ENCODE measurements at places on chromosomes 6 and 20.

DNA sequence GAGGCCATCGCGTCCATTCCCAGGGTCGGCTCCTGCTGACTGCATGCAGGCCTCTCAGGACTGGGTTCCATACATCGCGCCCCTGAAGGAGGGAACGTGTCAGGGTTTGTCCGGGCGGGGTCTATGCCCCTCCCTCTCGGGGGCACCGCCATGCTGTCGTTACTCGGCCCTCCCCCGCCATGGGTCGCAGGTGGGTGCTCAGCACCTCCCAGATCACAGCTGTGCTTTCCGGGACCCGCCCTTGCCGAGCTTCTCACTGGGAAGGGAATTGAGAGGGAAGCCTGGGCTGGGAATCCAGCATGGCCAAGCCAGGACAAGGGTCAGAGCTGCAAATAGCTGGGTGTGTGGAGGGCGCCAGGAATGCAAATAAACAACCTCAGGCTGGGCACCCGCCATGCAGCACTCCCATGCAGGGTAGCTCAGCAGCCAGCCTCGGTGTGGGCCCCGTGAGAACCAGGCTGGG is at the start of gene FRMD1:
Gene FRMD1, minus strand, starts transcription at position 270 of the 463 bp plus-strand sequence. Its CDS starts 118 bp downstream, at position 152.
- no peaks in the 10 kb centered on the region for H3K36me3 ChIP-seq
- H3K4me1 ChIP-seq = no peaks in the 10 kb centered on the region
- H3K4me3 ChIP-seq = no peak within 1 kb of the TSS
- H3K27me3 ChIP-seq = no peaks in the 10 kb centered on the region
- no peak for DNase-seq
- H3K27ac ChIP-seq = no peak within 1 kb of the TSS

- H3K4me1 ChIP-seq = no peaks in the 10 kb centered on the region
- no peak overlapping the region for H3K27ac ChIP-seq
- no peaks in the 10 kb centered on the region for H3K36me3 ChIP-seq
These were observed 39.4 kb upstream of the RFPL4B start for GRCh38 chr6:112307707-112308106.

- H3K27me3 ChIP-seq = peaks cover 7% of the 10 kb centered on the region
- H3K36me3 ChIP-seq = no peaks in the 10 kb centered on the region
- no peak overlapping the region for H3K27ac ChIP-seq
- H3K4me1 ChIP-seq = no peaks in the 10 kb centered on the region
These were observed 19.4 kb upstream of the FRMD1 start for GRCh38 chr6:168098431-168098861.

DNA sequence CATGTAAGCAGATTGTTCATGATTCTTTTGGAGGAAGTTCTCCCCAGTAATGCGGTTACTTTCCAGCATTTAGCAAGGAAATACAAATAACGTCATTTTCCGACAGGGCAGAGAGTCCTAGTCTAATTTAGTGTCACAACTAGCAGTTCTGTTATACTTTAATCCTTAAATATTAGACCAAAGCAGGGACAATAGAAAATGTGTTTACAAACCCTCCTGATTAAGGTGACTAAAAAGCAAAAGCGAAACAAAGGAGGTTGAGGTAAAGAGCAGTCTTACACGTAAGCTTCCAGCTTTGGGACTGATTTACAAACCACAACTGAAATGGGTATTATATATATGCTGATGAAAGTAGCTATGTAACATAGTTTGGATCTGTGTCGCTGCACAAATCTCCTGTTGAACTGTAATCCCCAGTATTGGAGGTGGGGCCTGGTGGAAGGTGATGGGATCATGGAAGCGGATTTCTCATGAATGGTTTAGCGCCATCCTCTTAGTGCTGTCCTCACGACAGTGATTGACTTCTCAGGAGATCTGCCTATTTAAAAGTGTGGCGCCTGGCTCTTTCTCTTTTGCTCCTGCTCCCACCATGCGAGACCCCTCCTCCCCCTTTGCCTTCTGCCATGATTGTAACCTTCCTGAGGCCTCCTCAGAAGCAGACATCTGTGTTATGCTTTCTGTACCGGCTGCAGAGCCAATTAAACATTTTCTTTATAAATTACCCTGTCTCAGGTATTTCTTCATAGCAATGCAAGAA is 81.9 kb downstream of the PLCB1 start:
- no peaks in the 10 kb centered on the region for H3K36me3 ChIP-seq
- H3K4me3 ChIP-seq = no peak overlapping the region
- no peaks in the 10 kb centered on the region for H3K4me1 ChIP-seq
- H3K27ac ChIP-seq = no peak overlapping the region
- no peak for DNase-seq

- H3K36me3 ChIP-seq = no peaks in the 10 kb centered on the region
- no peaks in the 10 kb centered on the region for H3K4me1 ChIP-seq
- no peak overlapping the region for H3K27ac ChIP-seq
- DNase-seq = no peak
These were observed 248.2 kb downstream of the LAMA2 start for GRCh38 chr6:129130959-129131681.

DNA sequence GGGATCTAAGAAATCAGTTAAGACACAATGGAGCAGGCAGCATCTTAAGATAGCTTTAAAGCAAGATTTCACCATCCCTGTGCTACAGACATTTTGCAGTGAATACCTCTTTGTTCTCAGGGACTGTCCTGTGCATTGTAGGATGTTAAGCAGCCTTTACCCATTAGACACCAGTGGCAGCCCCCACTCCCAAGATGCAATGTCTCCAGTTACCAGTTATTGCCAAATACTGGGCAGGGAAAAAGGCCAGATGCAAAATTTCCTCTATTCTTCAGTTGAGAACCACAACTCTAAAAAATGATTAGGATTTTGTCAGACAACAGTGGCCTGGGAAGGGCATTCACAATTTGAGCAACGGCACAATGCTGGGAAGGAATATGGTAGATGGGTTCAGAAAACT is 6.1 kb downstream of the FBXO5 start:
- H3K27ac ChIP-seq = no peak overlapping the region
- H3K4me3 ChIP-seq = no peak overlapping the region
- H3K4me1 ChIP-seq = peaks cover 2% of the 10 kb centered on the region
- H3K36me3 ChIP-seq = peaks cover 11% of the 10 kb centered on the region
- no peaks in the 10 kb centered on the region for H3K27me3 ChIP-seq
- no peak for DNase-seq

GRCh38 chr20:62303340-62304226 is 786 bp downstream of the ADRM1 start:
- peaks cover 6% of the 10 kb centered on the region for H3K4me1 ChIP-seq
- H3K27me3 ChIP-seq = no peaks in the 10 kb centered on the region
- DNase-seq = peak; percentile 44
- H3K27ac ChIP-seq = peak overlapping the region; percentile 15
- peaks cover 53% of the 10 kb centered on the region for H3K36me3 ChIP-seq
- H3K4me3 ChIP-seq = peak overlapping the region; percentile 97

DNA sequence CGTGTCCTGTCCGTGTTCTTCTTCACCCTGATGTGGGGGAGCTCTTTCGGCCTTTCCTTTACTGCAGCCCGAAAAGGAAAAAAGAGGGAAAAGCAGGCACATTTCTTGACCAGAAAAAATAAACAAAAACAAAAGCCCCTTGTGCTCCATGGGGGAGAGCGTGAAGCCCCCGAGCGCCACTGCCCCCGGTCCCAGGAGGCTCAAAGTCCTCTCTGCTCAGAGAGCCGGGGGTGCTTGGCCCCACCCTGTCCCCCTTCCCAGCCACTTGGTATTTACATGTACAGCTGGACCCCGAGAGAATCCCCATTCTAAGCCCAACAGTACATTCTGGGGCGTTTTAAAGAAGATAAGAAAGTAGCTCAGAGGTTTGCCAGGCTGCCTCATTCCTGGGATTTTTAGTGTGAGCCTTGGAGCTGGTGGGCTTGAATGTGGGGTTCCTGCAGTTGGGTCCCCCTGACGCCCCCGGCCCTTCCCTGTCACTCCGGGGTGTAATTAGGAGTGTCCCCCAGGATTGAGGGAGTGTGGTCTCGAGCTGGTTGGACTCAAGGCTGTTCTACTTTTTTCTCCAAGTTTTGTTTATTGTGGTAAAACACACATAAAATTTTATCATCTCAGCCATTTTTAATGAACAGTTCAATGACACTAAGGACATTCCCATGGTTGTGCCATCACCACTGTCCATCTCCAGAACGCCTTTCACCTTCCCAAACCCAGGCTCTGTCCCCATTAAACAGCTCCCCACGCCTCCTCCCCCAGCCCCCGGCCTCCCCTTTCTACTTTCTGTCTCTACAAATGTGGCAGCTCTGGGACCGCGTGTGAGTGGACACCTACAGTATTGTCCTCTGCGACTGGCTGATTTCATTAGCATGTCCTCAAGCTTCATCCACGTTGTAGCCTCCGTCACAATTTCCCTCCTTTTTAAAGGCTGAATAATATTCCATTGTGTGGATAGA is 55.7 kb upstream of the BHLHE23 start:
- DNase-seq = no peak
- no peaks in the 10 kb centered on the region for H3K36me3 ChIP-seq
- no peak overlapping the region for H3K27ac ChIP-seq
- H3K4me3 ChIP-seq = no peak overlapping the region
- H3K4me1 ChIP-seq = no peaks in the 10 kb centered on the region

DNA sequence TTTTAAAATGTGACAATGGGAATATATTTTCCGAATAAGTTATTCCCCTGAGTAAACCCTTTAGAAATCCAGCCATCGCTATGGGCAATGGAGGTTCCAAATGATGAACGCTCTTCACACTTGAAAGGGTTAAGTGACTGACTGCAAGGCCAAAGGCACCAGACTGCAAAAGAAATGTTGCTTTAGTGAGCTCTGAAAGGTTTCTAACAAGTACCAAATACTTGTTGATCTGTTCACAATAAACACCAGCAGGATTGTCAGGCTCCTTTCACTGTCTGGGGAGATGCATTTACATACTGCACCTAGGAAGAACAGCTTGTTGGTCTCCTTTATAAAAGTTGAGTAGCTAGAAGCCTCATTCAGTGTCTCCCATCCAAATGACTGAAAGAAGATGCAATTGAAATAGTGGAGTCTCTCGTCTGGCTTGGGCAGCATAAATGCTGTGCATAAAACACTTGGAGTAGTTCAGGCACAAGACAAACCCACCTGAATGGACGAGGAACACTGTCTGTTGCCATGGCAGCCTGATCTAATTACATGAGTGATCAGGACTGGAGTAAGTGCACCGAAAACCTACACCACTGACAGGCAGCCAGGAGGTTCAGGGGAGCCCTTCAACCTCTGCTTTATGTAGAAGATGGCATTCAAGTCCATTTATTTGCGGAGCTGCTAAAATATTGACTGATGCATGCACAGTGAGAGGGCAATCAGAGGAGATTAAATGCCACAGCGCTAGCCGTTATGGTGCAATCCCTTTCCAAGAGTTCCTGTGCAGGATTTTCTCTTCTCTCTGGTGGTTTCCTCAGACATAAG is 2.9 kb downstream of the ATXN1 start:
- no peak overlapping the region for H3K27ac ChIP-seq
- peak; percentile 42 for DNase-seq
- no peaks in the 10 kb centered on the region for H3K27me3 ChIP-seq
- no peaks in the 10 kb centered on the region for H3K4me1 ChIP-seq
- H3K4me3 ChIP-seq = no peak overlapping the region
- no peaks in the 10 kb centered on the region for H3K36me3 ChIP-seq

DNA sequence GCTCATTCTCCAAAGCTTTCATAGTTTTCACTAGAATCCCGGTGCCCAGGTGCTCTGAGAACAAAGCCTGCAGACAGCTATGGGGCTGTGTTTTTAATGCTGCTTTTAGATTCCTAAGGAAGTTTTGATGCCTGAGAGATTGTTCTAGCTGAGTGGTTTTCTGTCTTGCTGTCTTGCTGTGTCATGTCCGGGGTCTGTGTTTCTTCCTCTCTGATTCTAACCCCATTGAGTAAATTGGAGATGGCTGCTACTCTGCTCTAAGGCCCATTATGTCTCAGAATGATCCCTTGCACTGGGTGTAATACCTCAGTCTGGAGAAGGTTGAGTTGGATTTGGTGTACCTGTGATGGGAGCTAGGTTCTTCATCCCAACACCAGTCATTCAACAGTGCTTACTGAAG is 63.4 kb downstream of the ARID1B start:
- peaks cover 8% of the 10 kb centered on the region for H3K4me1 ChIP-seq
- H3K27me3 ChIP-seq = no peaks in the 10 kb centered on the region
- DNase-seq = no peak
- H3K27ac ChIP-seq = peak overlapping the region; percentile 33
- H3K36me3 ChIP-seq = peaks cover 8% of the 10 kb centered on the region

- H3K4me1 ChIP-seq = peaks cover 9% of the 10 kb centered on the region
- no peak for DNase-seq
- no peak overlapping the region for H3K4me3 ChIP-seq
- no peaks in the 10 kb centered on the region for H3K36me3 ChIP-seq
- H3K27ac ChIP-seq = no peak overlapping the region
These were observed 634.2 kb upstream of the IMPG1 start for GRCh38 chr6:76706631-76707030.

GRCh38 chr6:45599053-45599452 is 221.3 kb upstream of the SUPT3H start:
- no peaks in the 10 kb centered on the region for H3K4me1 ChIP-seq
- H3K4me3 ChIP-seq = no peak overlapping the region
- no peak overlapping the region for H3K27ac ChIP-seq
- H3K27me3 ChIP-seq = no peaks in the 10 kb centered on the region

All from trophoblast cell (in vitro differentiated cells and primary cell).